Stimulated activated CD4-positive, alpha-beta T cell treated with anti-CD3 and anti-CD28 coated beads, TNF-alpha, amount 100 ng/mL, for 4 hours (primary cell): ENCODE measurements at places on chromosomes 2 and 18.

DNA sequence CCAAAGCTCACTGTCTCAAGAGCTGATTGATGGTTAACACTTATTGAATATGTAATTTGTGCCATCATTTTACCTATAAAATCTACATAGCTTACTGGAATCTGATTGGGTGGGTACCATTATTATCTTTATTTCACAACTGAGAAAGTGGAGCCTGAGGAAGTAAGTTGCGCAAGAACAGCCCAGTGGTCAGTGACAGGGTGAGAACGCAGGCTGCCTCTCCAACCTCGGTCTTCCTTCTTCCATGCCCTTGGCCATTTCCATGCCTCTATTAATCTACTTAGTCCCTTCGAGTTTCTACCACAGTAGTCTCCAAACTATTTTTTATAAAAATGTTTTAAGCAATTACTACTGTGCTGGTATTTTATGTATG lies 390.9 kb upstream of the VWC2L start:
- DNase-seq: no peak

GRCh38 chr2:136239079-136239685 lies 121.2 kb upstream of the CXCR4 start:
- DNase-seq: no peak

DNA sequence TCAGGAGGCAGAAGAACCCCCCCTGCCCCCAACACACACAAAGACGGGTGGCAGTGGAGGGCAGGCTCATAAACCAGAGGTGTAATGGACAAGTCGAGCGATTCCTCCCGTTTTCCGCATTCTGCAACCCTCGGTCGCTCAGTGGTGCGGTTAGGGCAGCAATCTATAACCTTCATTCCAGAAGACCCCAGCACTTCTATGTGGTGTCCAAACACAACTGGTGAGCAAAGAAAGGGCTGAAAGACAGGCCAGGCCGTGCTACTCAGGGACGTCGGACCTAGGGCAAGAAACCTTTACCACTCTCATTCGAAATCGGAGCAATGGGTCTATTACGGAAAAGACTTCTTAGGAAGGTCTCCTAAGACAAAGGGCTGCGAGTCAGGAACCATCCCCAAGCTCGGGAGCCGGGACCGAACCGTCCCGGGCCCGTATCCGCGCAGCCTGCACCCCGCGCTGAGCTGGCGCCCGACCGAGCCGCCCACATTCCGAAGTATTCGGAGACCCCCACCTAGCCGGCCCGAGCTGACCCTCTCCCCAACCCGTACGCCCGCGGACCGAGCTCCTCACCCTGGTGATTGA lies 568 bp downstream of the ARL5A start:
- peak; percentile 4 for DNase-seq

- no peak for DNase-seq
Measured at GRCh38 chr18:24054130-24054529, 39.6 kb downstream of the TTC39C start.

GRCh38 chr2:31109633-31110192 lies 28.5 kb downstream of the GALNT14 start:
- DNase-seq: no peak
